ENCODE measurements at places on chromosomes 7 and 10. TPM values are rescaled to one million over a fixed set of nuclear protein-coding genes. Genes with fewer than 3 reads are reported as not detected.

GPNMB gene
- total RNA-seq = 5.9 TPM

CHN2 gene
- total RNA-seq = 0.27 TPM

DNA sequence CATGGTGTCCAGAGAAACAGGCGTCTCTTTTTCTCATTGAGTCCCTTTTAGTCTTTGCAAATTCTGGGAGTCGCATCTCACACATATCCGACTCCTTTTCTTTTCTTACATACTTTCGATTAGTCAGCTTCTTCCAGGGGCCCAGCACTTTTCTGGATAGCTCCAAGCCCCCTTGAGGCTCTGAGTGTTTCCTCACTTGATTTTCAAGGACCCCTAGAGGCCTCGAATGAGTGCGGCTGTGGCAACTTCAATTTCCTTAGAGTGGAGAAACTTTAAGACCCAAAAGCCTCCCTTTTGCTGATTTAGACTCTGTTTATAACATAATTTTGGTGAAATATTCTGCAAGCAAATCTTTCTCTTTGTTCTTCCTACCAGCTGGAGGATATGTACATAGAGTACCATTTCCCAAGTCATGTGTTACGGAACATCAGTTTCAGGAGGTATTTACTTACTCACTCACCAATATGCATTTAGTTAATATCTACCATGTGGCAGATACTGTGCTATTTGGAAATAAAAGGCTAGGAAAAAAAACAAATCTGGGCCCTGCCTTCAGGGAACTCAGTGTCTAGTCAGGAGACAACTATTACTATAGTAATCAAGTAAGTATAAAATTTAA lies 555.2 kb downstream of the REEP3 start:
- DNase-seq = no peak

- DNase-seq = no peak
Observed at GRCh38 chr7:37445064-37445723, 3.5 kb downstream of the ELMO1 start.

DNA sequence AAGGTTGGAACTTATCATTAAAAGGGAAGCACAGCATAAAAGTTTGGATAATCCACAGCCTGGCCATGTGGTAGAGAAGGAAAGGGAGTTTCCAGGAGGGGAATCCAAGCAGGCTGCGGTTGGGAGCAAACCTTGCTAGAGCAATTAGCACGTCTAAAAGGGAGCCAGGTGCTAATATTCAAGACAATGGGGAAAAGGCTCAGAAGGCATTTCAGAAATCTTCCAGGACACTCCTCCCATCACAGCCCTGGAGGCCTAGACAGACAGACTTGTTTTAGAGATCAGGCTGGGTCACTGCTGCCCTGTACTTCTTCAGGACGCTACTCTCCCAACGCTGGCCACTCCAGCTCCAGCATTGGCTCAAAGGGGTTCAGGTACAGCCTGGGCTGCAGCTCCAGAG lies 96.2 kb upstream of the KAT6B start:
- DNase-seq = no peak

- no peak for DNase-seq
Observed at GRCh38 chr10:74238031-74238431, 87.0 kb downstream of the ADK start.

DNA sequence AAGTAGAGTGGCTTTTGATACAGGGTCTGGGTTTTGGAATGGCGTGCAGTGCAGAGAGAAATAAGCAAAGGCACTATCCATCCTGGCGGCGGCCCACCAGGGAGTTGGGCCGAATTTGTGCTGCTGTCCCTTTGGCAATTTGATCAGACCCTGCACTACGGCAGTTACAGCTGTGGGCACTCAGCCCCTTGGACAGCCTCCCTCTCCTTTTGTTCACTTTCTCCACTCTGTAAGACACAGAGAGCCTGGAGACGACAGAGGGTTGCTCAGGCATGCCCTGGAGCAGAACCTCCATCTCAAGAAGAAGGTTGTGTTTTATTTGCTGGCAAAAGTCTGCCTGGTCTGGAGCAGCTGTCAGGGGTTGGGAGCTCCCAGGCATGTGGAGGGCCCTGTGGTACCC lies 55.8 kb downstream of the LHPP start:
- no peak for DNase-seq

Measured in GM12878 (cell line).